Fibroblast of upper back skin (primary cell): ENCODE measurements at places on chromosomes 3 and 15.

- peak; percentile 26 for DNase-seq
Observed at GRCh38 chr3:106086038-106086437, 217.2 kb upstream of the CBLB start.

DNA sequence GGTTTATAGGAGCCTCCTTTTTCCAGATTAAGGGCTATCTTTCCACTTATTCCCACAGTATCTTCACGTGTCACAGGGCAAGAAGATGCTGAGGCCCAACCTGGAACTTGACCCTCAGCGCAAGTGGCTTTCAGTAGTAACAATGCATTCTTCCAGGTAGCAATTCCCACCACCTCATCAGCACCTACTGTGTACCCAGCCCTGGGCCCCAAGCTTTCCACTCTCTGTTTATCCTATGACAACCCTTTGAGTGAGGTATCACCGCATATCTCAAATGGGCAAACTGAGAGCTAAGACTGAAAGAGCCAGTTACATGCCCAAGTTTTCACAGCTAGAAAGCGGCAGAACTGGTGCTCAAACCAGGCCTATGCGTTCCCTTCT, 88.2 kb downstream of the CPN2 start:
- no peak for DNase-seq

DNA sequence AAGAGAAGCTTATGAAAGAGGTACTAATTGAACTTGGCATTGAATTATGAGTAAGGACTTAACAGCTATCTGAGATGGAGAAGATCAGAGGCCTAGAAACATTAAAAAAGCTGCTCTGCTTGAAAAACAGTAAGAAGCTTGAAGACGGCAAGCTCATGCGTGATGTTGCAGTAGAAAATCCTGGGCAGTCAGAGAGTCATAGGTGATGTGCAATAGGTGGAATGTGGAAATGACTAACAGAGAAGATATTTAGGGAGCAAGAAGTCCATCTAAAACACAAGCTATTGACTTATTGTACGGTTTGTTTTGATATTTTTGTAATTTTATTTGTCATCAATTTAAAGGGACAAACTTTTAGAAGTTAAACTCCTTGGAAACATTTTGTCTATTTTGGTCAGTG, 1101.4 kb downstream of the ROBO2 start:
- peak; percentile 26 for DNase-seq

DNA sequence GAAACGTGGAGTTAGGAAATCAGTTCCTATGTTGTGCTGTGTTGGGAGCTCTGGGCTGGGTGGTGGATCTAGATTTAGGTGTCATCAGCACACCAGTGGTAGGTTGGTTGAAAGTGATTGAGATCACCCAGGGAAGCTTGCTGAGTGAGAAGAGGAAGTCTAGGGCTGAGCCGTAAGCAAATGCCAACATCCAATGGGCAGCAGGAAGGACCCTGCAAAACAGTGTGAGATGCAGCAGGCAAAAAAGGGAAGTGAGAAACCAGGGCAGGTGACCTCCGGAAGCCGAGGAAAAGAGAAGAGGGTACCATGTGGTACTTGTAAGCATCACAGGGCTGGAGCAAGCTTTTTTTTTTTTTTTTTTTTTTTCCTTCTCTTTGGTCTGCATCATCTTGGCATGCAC, 15.9 kb upstream of the COPG1 start:
- no peak for DNase-seq

GRCh38 chr3:116070061-116070460, 375.2 kb downstream of the LSAMP start:
- DNase-seq: no peak

- DNase-seq: peak; percentile 35
Observed at GRCh38 chr3:149390772-149391212, 13.3 kb upstream of the TM4SF1 start.

DNA sequence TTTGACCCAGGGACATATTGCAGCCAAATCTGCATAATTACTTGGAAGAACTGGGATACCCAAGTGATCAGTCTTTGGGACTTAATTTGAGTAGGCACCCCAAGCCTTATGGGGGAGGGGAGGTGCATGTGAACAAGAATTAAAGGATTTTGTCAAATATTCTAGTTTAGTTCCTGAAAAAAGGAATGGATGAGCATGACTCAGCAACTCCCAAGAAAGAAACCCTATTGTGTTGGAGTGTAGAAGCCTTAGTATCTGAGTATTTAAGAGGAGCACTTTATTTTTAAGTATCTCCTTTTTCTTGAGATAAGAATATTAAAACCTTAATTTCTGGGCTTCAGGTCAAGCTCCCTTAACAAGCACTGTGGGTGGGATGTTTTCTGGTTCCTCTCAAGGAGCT, 222.4 kb downstream of the CD47 start:
- no peak for DNase-seq

GRCh38 chr3:64945171-64945729, 257.4 kb upstream of the ADAMTS9 start:
- DNase-seq: peak; percentile 15

GRCh38 chr3:136465296-136465695, 215.2 kb downstream of the PCCB start:
- peak; percentile 10 for DNase-seq

GRCh38 chr3:172522871-172523818, at the start of gene TNFSF10:
Gene TNFSF10, minus strand, starts transcription at chr3:172523430. Its CDS starts 46 bp downstream, at chr3:172523384.
- no peak for DNase-seq

- no peak for DNase-seq
Observed at GRCh38 chr3:140377644-140378043, 300.2 kb upstream of the TRIM42 start.

GRCh38 chr15:65373163-65373651, 4.6 kb downstream of the IGDCC3 start:
- no peak for DNase-seq

GRCh38 chr3:150265305-150265704, 142.8 kb upstream of the TSC22D2 start:
- no peak for DNase-seq

- no peak for DNase-seq
Observed at GRCh38 chr3:82715091-82715856, 953.8 kb upstream of the GBE1 start.

DNA sequence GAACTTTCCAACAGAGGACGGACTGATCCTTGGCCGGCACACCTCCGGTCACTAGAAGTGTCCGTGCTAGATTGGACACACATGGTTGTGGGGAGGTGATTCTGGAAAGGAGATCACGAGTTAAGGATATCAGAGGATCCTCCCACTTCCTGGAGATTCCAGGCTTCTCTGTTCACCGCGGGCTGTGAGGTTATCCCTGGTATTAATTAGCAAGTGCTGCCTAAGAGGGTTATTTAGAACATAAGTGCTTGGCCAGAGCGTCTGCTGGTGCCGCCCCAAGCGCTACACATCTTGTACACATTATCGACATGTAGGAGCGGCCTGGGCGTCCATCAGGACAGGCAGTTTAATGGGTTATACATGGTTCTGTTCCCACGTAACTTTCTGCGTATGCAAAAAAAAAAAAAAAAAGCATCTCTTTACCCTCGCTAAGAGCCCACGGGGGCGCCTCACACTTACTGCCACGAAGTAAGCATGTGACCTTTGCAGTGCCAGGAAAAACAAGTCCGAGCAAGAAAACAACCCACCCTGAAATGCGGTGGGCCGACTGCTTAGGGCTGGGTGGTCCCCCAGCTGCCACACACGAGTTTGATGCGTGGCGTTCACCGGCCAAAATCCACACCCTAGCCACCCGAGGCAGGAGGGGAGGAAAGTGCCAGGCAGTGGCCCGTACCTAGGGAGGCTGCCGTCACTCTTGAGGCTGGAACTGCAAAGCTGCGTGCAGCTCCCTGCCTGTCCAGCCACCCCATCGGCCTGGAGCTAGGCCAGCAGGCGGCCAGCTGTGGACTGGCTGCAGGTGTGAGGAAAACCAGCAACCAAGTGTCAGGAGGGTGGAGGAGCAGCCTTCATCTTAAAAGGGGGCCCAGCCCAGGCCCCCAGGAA, 78.0 kb downstream of the CPN2 start:
- peak; percentile 83 for DNase-seq

DNA sequence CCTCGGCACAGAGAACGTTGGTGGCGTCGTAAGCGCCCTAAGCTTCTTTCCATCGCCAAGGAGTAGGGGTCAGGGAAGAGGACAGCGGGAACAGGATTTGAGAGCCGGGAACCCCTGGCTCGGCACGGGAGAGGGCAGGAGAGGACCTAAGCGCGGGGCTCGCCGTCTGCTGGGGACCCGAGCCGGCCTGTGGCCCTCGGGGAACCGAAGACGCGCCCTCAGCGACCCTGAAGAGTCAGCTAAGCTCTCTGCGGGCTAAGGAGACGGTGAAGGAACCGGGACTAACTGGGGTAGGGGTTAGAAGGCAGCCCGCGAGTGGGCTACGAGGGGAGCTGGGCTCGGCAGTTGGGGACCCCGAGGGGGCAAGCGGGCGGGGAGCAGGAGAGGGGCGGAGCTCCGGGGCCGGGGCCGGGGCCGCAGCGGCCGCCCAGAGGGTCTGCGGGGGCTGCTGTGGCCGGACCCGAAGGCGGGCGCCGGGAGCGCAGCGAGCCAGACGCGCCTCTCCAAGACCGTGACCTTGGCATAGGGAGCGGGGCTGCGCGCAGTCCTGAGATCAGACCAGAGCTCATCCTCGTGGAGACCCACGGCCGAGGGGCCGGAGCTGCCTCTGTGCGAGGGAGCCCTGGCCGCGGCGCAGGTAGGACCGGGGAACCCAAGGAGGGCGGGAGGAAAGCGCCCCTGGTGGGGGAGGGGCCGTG, 574 bp downstream of the CASR start:
- no peak for DNase-seq

DNA sequence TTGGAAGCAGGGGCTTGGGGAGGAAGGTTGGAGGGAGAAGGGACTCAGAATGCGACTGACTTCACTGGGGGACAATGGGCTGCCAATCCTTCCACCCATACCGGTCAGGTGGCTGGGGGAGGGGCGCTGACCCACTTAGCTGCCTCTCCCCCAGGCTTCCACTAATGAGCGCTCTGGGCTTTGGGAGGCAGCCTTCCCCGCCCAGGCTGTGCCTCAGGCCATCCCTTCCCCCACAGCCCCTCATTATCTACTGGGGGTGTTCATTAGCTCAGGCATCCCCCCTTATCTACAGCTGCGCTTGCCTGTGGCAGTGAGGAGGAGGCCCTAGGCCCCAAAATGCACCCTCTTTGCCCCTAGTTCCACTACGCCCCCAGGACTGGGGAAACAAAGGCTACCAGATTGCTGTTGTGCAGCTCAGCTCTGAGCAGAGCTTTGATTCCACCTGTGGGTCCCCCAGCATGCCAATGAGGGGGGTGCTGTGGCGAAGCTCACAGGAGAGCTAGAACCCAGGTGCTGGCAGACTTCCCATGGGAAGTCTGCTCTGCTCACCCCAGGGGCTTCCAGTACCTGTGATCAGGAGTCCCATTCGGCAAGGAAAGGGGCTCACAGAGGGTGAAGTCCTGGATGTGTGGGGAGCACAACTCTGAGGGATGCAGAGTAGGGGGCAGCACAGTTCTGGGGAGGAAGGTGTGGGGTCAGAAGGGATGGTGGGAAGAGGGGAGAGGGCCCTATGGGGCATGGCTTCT, 29.4 kb upstream of the SEMA3F start:
- no peak for DNase-seq

GRCh38 chr3:62378921-62379320, 5.6 kb upstream of the FEZF2 start:
- no peak for DNase-seq

DNA sequence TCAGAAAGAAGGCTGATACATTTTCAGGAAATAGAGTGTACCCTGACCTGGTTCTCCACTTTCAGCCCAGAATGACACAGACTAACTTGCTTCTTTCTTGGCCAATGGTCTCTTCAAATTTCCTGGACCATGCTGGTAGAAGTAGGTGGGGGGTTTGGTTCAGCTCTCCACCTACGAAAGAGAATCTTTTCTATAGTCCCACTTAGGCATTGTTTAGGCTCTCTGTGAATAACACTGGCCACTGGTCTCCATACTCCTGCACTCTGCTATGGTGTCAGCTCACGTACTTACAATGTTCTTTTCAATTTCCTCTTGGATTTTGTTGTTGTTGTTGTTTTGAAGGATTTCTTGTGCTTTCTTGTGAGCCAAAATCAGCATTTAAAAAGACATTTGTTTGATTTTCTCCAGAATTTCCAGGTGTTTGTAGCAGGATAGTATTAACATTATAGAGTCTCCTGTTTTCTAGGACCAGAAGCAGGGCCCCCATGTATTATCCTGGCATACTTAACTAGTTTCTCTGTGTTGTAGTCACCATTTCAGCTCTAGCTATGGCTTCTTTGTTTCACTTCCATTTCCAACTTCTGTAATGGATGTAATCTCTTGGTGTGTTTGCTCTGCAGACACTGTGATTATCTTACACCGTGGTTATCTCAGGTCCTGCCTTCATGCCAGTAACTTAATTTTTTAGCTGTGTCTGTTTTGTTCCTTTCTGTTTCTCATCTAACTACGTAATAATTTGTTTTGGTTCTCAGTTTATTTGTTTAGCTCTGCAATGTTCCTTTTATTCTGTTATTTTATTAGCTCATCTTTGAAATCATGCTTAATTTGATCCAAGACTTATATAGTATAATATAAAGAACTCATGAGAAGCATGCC, 61.4 kb downstream of the CHRNA7 start:
- no peak for DNase-seq

DNA sequence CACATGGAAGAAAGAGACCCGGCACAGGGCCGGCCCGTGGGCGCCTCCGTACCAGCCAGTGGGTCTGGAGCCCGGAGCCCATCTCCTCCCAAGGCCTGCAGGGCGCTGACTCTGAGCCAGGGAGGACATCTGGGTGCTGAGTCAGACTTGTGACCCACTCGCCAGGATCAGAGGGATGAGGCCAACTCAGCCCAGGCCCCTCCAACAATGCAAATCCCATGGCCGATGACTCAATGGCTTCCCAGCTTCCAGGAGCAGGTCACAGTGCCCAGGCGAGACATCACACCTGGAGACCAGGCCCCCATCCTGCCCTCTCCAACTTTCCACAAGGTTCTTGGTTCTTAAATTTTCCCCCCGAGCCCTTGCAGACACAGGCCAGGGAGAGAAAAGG, 95.1 kb downstream of the LRIG1 start:
- peak; percentile 65 for DNase-seq

DNA sequence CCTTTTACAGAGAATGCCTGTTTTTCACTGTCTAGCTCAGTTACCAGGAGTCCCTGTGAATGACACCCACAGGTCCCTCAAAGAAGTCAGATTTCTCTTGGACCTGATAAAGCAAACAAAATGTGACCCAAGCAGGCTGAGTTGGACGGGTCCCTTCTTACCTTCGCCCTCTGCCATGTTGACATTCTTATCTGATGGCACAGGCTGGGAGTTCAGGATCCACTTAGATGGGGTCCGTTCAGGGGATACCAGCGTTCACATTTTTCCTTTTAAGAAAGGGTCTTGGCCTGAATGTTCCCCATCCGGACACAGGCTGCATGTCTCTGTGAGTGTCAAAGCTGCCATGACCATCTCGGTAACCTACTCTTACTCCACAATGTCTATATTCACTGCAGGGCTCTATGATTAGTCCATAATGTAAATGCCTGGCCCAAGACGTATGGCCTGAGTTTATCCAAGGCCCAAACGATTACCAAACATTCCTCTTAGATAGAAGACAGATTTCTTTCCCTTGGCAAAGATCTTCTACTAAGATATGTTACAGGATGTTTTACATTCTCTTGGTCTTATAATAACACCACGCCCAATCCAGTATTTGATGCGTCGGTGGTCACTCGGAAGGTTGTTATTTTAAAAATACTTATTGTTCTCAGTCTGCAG, 179.1 kb downstream of the THSD4 start:
- peak; percentile 96 for DNase-seq

GRCh38 chr3:3280396-3280795, 100.9 kb upstream of the CRBN start:
- no peak for DNase-seq

- peak; percentile 80 for DNase-seq
Observed at GRCh38 chr15:78979456-78980320, 34.8 kb upstream of the CTSH start.

GRCh38 chr3:110971010-110971601, 100.5 kb upstream of the NECTIN3 start:
- DNase-seq: no peak

- DNase-seq: peak; percentile 64
Observed at GRCh38 chr15:101242160-101242998, 9.5 kb downstream of the CHSY1 start.
